ENCODE measurements at places on chromosomes 2 and 18.
A peak's percentile ranks its signal among the peaks of the same experiment; 100 is the strongest.

- no peak for DNase-seq
Observed at GRCh38 chr2:204486805-204487204, 58.5 kb upstream of the PARD3B start.

DNA sequence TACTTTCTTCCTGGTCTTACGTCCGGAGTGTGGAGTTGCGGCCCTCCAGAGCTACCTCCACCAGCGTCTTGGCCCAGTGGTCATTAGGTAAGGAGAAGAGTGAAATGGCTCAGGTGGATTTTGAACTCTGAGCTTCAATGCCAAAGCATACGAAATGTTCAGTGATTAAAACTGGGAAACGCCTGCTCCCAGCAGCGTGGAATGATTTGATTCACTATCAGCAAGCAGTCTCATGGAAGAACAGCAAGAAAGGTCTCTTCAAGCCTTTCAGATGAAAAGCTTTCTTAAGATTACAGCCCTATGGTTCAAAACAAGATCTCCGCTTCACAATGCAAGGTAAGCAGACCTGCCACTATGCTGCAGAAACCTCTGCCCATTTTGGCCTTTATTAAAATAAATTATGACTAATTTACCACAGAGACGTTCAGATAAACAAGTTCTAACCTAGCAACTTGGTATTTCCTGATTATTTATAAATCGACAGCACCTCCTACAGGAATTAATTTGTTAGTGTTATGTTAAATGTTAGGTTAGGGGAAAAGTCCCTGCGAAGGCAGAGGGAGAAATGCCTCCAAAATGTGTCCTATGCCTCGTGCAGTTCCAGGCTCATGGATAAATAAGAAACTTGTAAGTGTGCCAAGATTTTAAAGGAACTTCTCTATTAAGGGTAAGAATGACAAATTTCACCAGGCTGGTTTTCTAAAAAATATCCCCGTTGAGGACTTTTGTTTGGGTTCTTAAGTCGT lies 10.1 kb downstream of the SP9 start:
- DNase-seq = peak; percentile 75

- DNase-seq = peak; percentile 31
Observed at GRCh38 chr18:9666548-9666947, 41.6 kb upstream of the RAB31 start.

GRCh38 chr2:160472839-160473251 lies 20.8 kb downstream of the RBMS1 start:
- DNase-seq = no peak

DNA sequence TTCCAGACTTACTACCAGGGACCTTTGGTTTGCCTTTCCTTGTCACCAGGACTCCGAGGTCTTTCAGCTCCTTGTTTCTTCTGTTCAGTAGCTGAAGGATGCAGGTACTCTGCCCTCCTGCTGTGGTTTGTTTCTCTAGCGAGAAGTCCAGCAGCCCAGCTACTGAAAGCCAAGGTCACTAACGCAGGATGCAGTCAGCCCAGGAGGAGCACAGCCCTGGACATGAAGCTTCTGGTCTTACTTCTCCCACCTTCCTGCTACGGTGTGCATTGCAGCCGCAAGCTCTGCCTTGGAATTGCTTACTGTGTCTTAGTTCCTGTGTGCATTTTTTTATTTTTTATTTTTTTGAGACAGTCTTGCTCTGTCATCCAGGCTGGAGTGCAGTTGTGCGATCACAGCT lies 62.4 kb downstream of the DGKD start:
- DNase-seq = no peak

- peak; percentile 83 for DNase-seq
Observed at GRCh38 chr2:64214281-64215115, 70.3 kb upstream of the PELI1 start.

- no peak for DNase-seq
Observed at GRCh38 chr2:241091201-241091600, 10.9 kb downstream of the MTERF4 start.

GRCh38 chr2:42987112-42987922 lies 194.9 kb upstream of the HAAO start:
- no peak for DNase-seq

DNA sequence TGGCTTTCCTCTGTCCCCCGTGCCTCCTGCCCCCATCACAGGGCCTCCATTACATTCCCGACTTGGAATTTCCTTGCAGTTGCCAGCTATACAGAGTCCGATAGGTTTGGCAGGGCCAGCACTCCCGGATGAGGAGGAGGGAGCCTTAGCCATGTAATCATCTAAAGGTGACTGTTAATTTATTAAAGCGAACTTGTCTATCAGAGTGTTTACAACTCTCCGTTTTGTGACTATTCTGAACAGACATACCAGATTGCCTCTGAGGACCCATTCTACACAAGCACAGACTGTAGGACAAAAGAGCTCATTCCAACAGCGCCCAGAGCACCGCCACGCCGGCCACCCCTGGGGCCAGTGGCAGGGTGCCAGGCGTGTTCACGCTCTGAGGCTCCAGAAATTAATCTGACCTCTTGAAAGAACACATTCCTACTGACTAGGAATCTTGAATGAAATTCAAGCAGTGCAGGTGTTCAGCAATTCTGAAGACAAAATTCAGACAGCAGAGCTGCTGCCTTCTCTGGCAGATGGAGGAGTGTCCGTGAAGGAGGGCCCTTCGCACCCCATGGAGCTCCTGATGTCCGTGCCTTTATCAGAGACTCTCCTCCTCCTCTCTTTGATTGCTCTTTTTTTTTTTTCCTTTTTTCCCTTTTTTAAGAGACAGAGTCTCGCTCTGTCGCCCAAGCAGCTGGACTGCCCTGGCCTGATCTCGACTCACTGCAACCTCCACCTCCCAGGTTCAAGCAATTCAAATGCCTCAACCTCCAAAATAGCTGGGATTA lies 58.1 kb upstream of the RALBP1 start:
- DNase-seq = no peak
